Activated CD4-positive, alpha-beta memory T cell treated with anti-CD3 and anti-CD28 coated beads for 36 hours (primary cell): ENCODE measurements at places on chromosomes 2 and 18. TPM values are rescaled to one million over a fixed set of nuclear protein-coding genes. Genes with fewer than 3 reads are reported as not detected.

The ALPP gene
- not detected for total RNA-seq

The MDH1 gene
- 268 TPM for total RNA-seq

The CSRNP3 gene
- total RNA-seq = not detected

The CROCC2 gene
- not detected for total RNA-seq

The EFEMP1 gene
- not detected for total RNA-seq

The ATP8B1 gene
- not detected for total RNA-seq

The KLHL41 gene
- 0.55 TPM for total RNA-seq

DNA sequence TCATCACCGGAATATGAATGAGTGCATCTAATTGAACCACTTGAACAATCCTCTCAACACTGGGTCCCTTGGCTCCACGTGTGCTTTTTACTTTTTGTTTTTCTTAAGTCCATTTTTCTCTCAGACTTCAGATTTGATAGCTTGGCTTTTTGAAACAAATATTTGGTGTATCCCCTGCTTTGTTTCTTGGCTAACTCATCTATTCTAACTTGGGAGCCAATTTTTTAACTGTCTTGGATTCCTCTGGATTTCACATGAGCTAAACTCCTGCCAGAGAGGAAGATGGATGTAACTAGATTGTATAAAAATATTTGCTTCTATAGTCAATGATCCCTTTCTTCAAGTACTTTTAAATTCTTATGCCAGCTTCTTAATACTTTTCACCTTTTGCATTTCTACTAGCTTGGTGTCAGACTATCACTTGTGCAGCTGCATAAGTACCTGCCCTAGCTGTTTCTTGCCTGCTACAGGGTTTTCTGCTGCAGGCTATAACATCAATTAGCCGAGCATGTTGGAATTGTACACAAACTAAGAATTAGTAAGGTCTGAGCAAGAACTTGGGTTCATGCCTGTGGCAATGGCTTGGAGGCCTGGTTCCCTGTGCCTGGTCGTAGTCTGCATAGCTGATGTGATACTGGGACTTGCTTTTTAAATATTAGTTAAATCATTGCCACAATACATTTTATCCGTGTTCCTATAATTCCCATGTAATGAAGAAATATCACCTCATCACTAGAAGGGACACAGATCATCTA lies 281.5 kb downstream of the EN1 start:
- DNase-seq = no peak

DNA sequence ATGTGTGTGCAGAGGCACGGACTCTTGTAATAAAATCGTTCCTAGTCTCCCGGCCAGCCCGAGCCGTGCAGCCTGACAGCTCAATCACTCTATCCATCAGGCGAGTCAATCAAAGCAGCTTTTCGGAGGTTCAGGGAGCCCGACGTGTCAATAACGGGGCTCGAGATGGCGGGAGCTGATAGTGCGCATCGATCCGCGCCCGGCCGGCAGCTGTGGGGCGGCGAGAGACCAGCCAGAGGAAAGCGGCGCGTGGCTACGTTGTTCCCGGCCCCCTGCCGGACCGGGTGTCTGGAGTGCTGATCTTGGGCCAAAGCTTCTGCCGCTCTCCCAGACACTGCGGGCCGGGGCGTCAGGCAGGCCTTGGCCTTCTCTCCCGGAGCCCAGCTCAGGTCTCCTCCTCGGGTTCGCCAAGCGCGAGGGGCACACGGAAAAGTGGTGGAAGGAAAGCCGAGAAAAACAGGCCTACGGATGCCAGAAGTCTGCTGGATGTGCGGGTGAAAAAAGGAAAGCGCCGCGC lies 2.4 kb downstream of the EN1 start:
- DNase-seq = no peak

DNA sequence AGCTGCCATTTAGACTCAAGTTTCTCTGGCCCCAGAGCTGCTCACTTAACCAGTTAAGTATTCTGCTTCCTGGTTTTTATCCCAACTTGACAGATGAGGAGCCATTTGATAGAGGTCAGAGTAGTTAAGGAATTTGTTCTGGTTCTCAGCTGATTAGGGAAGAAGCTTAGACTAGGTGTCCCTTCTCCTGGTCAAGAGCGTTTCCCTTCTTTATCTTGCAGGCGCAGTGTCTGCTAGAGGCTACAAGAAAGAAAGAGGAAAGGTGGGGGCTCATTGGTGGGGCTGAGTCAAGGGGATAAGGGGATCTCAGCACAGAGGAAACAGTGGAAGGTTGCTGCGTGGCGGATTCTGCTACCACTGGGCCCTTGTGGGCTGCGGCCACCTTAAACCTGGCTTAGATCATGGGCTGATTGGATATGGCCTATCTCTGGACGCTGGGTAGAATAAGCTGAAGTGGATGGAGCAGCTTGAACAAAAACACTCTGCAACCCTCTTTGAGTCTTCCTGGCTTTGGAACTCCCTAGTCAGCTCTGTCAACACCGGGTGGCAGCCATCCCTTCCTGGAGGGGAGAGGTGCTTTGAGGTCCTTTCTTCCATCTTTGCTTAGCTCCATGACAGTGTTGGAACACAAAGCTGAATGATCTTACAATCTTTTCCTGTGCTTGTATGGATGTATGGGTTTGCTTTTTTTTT lies 70.8 kb downstream of the QPCT start:
- DNase-seq = peak; percentile 14

DNA sequence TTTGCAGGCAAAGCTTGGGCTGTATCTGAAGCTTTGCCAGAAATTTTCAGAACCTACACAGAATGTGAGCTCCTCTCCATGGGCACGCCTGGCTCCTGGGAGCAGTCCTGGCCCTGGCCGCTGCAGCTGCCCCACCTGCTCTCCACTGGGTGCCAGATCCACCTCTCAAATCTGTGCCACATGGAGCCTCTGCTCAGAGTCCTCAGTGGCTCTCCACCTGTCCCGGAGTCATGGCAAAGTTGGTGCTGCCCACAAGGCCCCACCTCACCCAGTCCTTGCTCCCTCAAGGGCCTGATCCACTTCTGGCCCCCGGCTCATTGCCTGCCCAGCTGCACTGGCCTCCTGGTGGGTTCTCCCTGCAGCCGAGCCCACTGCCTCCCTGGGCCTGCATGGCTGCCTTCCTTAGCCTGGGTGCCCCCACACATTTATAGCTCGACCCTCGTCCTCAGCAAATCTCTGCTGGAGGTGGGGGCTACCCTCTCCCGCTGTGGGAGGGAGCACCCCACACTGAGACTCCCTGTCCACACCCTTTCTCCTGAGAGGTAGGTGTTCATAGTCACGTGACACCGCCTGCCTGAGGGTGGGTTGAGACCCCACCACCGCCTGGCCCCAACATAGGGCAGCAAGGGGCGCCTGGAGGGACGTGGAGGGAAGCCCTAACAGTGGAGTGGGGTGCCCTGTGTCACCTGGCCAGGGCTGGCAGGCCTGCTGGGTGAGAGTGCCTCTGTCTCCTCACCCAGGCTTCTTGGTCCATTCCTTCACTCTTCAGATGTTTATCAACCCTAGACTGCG lies 224.1 kb downstream of the SH3RF3 start:
- no peak for DNase-seq

DNA sequence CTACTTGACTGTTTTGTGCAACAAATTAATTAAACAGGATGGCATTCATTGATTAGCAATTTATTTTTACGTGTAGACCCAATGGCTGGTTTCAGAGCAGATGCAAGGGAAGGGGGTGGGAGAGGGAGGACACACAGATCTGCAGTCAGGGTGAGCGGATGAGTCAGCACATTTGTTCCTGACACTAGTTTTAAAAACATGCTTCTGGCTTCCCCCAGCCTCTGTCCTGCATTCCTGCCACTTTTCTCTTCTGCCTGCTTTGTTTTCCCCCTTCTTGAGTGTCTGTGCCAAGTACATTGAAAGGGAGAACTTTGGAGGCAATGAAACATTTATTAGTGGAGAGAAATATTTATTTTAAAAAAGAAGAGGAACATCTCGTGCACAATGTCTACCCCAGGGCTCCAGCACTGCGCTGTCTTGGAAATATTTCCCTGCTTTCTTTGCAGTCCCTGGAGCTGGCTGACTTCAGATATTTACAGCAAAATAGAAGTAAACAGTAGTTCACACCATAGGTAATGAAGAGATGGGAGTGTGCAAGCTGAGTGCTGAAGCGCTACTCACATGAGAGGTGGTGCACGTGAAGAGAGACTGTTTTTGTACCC lies 52.2 kb downstream of the NRP2 start:
- no peak for DNase-seq

DNA sequence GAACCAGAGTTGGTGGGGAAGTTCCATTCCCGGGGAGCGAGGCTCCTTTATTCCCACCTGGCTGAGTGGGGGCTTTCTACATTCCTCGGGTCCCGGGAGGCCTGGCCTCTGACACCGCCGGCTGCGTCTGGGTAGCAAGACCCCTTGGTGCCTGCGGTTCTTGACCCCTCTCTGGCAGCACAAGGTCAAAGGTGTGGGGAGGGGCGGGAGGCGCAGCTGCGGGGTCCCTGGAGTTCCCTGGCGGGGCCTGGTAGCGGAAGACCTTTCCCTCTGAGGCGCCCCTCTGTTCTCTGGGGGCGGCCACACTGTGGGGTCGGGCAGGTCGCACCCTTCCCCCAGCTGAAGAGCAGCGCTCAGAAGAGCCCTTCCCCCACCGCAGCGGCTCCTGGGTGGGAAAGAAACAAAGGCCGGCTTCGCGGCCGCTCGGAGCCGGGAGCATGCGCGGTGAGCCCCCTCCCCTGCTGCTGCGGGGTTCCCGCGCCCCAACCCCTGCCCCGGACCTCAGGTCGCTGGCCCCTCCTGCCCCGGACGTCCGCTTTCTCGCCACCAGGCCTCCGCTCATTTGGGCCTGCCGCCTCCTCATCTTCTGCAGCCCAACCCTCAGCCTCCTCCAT lies 146.3 kb downstream of the ANKRD44 start:
- DNase-seq = no peak

DNA sequence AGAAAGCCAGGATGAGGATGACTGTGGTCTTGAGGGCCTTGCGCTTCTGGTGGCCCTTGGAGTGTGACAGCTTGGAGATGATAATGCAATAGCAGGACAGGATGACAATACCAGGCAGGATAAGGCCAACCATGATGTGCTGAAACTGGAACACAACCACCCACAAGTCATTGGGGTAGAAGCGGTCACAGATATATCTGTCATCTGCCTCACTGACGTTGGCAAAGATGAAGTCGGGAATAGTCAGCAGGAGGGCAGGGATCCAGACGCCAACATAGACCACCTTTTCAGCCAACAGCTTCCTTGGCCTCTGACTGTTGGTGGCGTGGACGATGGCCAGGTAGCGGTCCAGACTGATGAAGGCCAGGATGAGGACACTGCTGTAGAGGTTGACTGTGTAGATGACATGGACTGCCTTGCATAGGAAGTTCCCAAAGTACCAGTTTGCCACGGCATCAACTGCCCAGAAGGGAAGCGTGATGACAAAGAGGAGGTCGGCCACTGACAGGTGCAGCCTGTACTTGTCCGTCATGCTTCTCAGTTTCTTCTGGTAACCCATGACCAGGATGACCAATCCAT lies 2.7 kb downstream of the CXCR4 start:
- DNase-seq = no peak

DNA sequence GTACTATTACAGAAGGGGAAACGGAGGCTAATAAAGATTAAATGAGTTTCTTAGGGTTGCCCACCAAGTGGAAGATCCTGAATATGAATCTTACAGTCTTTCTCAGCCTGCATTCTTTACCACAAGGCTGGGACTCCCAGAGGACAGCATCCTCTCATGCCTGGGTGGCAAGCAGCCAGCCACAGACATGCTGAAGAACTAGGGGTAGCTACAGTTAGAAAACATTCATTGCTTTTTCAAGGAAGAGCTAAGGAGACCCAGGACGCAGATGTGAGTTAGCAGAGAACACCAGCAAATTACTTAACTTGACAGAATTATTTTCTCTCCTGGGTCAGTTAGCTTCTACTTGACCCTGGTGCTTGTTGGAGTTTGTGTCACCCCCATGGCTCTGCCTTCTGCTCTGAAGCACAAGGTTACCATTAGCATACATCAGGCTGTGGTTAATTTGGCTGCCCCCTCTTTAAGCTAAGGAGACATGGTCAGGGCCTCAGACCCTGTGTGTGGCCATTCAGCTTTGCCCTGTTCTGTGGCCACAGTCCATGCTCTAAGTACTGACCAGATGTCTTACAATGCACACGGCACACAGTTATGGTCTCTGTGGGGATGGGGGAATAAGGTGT lies 132.3 kb upstream of the TNP1 start:
- no peak for DNase-seq

- DNase-seq = no peak
Observed at GRCh38 chr18:25223899-25224886, 127.8 kb downstream of the ZNF521 start.

GRCh38 chr2:38788306-38788705 lies 10.3 kb downstream of the GEMIN6 start:
- DNase-seq = no peak

GRCh38 chr2:197604117-197604860 lies 71.1 kb downstream of the RFTN2 start:
- DNase-seq = no peak

DNA sequence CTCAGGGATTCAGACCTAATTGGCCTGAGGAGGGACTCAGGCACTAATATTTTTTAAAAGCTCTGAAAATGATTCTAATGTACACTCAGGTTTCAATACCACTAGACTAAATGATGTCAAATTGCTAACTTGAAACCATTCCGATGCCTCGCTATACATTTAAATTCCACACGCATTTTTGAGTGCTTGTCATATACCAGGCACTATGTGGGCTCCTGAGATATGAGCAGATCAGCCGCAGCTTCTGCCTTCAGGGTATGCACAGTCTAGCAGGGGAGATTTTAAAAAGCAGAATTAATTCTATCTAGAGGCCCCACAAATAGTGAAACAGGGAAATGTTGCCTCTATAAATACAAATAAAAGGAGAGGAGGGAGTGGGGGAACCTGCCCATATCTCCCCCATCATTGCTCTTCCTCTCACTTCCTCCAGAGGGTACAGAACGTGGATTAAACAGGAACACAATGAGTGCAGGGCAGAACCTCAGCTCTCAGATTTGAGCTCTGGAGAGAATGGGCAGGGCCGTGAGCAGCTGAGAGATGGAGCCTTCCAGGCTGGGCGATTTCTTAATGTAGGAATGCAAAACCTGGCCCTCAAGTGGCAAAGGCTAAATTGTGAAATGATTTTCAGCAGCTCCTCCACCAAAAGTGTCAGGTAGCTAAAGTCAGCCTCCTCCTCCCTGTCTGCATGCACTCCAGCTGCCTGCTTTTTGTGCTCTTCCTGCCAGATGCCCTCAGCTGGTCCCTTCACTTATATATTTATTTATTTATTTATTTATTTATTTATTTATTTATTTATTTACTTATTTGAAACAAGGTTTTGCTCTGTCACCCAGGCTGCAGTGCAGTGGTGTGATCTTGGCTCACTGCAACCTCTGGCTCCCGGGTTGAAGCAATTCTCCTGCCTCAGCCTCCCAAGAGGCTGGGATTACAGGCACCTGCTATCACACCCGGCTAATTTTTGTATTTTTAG lies 24.6 kb upstream of the LBH start:
- no peak for DNase-seq

- peak; percentile 26 for DNase-seq
Observed at GRCh38 chr2:48316753-48317750, 212.9 kb upstream of the STON1 start.

GRCh38 chr2:113282747-113283533 lies 4.2 kb upstream of the PAX8 start:
- DNase-seq = no peak

GRCh38 chr2:218360453-218360852 lies 3.8 kb downstream of the CATIP start:
- DNase-seq = no peak

- DNase-seq = no peak
Observed at GRCh38 chr18:22403950-22404349, 13.8 kb downstream of the CTAGE1 start.
